ENCODE measurements at places on chromosomes 4 and X. TPM values are rescaled to one million over a fixed set of nuclear protein-coding genes. Genes with fewer than 3 reads are reported as not detected.

PAGE5 gene
- total RNA-seq: not detected

DNA sequence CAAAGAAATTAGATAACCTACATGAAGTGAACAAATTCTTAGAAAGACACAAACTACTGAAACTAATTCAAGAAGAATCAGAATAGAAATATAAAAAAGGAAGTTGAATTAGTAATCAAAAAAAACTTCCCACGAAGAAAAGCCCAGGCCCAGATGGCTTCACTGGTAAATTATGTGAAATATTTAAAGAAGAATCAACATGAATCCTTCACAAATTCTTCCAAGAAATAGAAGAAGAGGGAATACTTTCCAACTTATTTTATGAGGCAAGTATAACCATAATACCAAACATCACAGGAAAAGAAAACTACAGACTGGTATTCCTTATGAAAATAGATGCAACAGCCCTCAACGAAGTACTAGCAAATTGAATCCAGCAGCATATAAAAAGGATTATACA, 30.7 kb downstream of the MOSPD2 start:
- H3K4me3 ChIP-seq: no peak overlapping the region
- H3K27ac ChIP-seq: no peak overlapping the region
- H3K27me3 ChIP-seq: no peaks in the 10 kb centered on the region

DNA sequence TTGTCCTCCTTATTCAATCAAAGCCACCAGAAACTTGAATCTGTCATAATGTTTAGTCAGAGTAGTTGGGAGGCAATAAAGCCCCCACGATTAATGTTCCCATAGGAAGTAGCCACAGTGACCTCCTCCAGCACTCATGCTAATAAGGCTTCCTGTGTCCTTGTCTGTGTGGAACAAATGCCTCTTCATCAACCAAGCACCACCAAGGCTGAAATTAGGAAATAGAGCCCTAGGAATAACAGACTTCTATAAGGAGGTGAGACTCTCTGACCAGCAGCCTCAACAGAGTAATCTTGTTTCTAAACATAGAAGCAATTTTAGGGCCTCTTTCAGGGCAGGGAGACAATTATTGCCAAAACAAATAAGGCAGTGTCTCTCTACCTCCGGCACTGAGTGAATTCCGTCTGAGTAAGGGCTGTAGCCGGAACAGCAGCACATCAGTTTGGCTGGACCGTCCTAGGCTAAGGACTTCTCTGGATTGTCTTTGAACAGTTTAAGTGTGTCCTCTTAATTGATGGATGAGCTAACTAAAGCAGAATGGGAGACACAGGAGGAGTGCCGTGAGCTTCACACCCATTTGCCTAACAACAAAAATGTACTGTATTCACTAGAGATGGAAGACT, 329.2 kb upstream of the HAND2 start:
- H3K27ac ChIP-seq: no peak overlapping the region
- peaks cover 5% of the 10 kb centered on the region for H3K4me1 ChIP-seq
- H3K4me3 ChIP-seq: no peak overlapping the region
- H3K36me3 ChIP-seq: no peaks in the 10 kb centered on the region
- H3K27me3 ChIP-seq: no peaks in the 10 kb centered on the region

DNA sequence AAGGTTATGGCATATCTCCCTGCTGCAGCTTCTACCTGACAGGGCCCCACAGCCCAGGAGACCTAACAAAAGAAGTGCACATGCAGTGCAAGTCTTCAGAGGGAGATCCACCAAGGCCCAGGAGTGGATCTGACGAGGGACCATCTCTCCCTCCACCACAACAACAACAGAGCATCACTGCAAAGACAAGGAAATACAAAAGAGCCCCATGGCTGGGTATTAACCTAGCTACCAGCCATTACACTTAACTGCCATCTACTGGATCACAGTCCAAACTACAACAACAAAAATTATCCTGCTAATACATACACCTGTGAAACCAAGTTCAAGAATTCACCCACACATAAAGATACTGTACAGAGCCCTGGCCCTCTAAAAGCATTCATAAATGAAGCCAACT, 280.2 kb upstream of the SLC7A11 start:
- no peak overlapping the region for H3K27ac ChIP-seq
- DNase-seq: no peak
- H3K4me3 ChIP-seq: no peak overlapping the region

GRCh38 chr4:125313989-125314667, 627 bp upstream of the FAT4 start:
- peaks cover 4% of the 10 kb centered on the region for H3K36me3 ChIP-seq
- H3K27me3 ChIP-seq: no peaks in the 10 kb centered on the region
- H3K4me1 ChIP-seq: peaks cover 52% of the 10 kb centered on the region
- peak overlapping the region; percentile 95 for H3K27ac ChIP-seq
- no peak for DNase-seq
- peak overlapping the region; percentile 94 for H3K4me3 ChIP-seq
